Uterine smooth muscle cell (primary cell): ENCODE measurements at places on chromosomes 2 and 18. TPM values are rescaled to one million over a fixed set of nuclear protein-coding genes. Genes with fewer than 3 reads are reported as not detected.

Gene LYG1
- total RNA-seq: 0.22 and 0.50 TPM in 2 replicates

Gene TMEM178A
- 0.22 and 1.4 TPM in 2 replicates for total RNA-seq

Gene GEN1
- total RNA-seq: 8.1 and 29.0 TPM in 2 replicates

Gene CRYBA2
- total RNA-seq: not detected in 2 replicates

Gene MEX3C
- total RNA-seq: 35.4 and 52.4 TPM in 2 replicates

Gene TDRD15
- not detected in 2 replicates for total RNA-seq

Gene CRIM1
- total RNA-seq: 177 and 288 TPM in 2 replicates

Gene HRH4
- total RNA-seq: under 0.01 and 0.12 TPM in 2 replicates

Gene ZNF407
- total RNA-seq: 18.9 and 22.7 TPM in 2 replicates

Gene OTOS
- total RNA-seq: not detected in 2 replicates

Gene LIMS4
- 10.0 and 12.5 TPM in 2 replicates for total RNA-seq

Gene KCMF1
- total RNA-seq: 85.7 and 87.5 TPM in 2 replicates

Gene EIF4E2
- 96.3 and 135 TPM in 2 replicates for total RNA-seq

Gene CTAGE1
- not detected in 2 replicates for total RNA-seq

Gene PKDCC
- total RNA-seq: 55.4 and 56.6 TPM in 2 replicates

Gene ABCB6
- total RNA-seq: 28.1 and 38.4 TPM in 2 replicates

Gene MYOM1
- total RNA-seq: 0.22 and 0.62 TPM in 2 replicates

Gene EVA1A
- 35.9 and 46.4 TPM in 2 replicates for total RNA-seq

Gene IL36G
- not detected in 2 replicates for total RNA-seq

Gene ARHGAP28
- total RNA-seq: 5.2 and 5.9 TPM in 2 replicates

Gene SATB2
- 4.9 and 6.6 TPM in 2 replicates for total RNA-seq

Gene GPR17
- total RNA-seq: not detected in 2 replicates

Gene ZCCHC2
- total RNA-seq: 5.6 and 8.2 TPM in 2 replicates

Gene LBX2
- 1.4 and 2.0 TPM in 2 replicates for total RNA-seq
